ENCODE measurements at places on chromosomes 6 and 20.

DNA sequence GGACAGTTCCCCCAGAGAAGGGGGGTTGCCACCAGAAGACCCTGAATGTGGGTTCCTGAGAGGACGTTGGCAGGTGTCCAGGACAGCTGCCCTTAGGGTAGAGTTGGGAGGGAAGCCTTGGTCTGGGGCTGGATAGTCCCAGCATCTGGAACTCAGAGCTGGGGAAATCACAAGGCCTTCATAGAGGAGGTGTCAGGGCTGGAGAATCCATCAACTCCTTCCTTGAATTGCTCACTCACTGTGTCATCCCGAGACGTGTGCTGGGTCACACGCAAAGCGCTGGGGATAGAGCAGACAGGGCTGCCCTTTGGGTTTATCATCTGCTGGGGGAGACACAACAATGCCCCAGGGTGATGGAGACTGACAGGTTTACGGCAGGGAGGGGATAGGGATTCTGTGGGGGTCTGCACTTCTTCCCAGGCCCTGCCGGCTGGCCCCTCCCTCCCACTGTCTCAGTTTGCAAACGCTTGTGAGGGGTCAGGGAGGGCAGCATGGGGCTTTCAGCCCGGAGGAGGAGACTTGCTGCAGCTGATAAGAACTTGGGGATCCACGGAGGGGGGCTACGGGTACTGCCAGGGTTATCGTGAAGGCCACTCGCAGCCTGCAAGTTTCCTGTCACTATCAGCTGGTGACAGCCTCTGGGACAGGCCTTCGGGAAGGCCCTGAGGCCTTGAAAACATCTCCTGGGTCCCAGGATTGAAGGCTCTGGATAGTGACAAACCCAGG, 18.6 kb downstream of the RBM38 start:
- no peak for DNase-seq

DNA sequence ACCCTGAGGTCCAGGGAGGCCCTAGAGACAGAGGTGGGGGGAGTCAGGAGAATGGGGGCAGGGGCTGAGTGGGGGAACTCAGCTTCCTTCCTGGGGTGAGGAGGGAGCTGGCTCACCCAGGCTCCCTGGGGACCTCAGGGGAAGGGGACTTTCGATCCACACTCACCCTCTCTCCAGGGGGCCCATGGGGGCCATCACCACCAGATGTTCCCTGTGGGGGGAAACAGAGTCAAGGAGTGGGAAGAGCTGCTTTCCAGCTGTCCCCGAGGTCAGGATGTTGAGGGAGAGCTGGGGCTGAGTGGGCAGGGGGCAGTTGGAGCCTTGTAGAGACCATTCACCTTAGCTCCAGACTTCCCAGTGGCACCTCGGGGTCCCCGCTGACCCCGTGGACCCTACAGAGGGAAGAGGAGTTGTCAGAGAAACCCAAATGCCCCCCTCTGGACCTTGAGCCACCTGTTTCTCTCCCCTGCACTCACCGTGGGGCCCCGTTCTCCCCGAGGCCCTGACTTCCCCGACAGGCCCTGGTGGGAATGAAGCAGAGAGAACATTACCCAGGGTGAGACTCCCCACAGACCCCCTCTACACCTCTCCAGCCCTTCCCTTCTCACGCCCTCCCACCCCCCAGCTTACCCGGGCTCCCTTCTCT, 18.6 kb downstream of the COL11A2 start:
- DNase-seq: no peak

DNA sequence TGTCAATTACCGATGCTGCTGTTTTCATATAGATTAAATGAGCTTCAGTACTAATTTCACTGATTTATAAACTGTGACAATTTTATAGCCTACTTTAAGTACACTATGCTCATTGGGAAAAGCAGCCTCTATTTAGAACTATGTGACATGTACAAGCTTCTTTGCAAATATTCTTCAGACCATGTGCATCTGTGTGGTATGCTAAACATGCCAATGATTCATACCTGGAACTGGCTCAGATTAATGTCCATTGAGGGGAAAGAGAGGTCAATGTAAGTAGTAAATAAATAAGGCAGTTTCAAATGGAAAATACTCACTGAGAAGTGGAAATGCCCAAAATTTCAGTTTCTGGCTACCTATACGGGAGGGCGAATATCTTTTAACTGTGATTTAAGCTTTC, 777.7 kb downstream of the C6orf118 start:
- no peak for DNase-seq

DNA sequence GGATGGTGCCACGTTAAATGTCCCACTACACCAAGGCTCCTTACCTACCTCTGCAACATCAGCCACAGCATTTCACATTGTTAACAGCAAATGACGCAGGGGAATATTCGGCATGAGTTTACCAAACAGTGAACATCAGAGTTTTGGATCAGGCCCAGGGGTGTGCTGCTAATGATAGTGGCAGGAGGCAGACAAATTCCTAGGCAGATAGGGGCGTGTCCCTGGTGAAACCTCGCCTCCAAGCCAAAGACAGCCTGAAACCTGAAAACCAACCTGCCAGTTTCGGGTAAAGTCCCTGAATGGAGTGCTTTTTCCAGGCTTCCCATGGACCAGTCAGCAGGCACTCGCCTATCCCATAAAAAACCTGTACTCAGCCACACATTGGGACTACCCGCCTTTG, 133.6 kb downstream of the SH3BGRL2 start:
- no peak for DNase-seq

DNA sequence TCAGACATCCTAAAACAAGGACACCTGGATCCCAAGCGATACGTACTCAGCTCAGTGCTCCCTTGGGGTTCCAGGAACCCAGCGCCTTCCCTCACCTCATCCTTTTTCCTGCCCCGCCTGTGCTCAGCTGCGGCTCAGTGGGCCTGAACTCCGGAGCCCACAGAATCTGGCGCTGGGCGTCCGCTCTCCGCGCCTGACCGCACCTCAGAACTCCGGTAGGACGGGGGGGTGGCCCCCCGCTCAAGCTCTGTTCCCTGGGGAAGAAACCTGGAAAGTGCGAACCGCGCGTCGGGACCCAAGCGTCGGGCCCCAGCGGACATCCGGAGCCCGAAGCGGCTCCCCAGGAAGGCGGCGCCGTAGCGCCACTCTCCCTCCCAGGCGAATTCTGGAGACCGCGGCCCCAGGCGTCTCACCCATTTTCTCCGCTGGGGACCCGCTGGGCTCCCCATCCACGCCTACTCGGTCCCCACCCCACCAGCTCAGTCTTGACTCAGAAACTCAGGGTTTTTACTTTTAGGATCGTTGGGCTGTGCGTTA, 336 bp upstream of the LY6G5C start:
- no peak for DNase-seq

DNA sequence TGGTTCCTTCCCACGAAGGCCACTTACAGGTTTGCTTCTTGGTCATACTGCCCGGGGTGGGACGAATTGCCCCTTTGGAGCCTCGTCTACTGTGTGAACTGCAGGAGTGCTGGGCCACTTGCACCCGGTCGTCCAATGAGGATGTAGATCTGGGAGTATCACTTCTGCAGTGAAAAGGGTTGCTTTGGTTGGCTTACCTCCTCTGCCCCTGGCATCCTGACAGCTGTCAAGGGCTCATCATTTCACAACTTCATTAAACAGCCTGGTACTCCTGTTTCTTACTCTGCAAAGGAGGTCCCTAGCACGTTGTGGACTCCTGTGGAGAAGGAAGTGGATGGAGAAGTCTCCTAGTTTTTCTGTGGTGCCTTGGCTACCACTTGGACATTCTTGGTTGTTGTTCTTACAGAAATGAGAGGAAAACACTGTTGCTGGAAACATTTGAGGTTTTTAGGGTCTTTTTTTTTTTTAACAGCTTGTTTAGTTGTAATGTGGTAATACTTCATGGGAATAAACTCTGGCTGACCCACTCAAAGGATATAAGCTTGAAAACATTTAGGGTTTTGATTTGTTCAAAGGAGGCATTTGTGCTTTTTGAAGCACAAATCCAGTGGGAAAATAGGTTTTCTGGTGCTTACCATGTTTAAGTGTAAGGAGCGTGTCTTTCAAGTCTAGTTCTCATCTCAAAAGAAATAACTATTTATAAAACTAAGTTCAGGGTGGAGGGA, 60.7 kb downstream of the AKAP12 start:
- no peak for DNase-seq

GRCh38 chr6:23269436-23269835, 700.1 kb downstream of the HDGFL1 start:
- no peak for DNase-seq

- DNase-seq: no peak
Observed at GRCh38 chr20:61123751-61124368, 128.2 kb upstream of the CDH4 start.

DNA sequence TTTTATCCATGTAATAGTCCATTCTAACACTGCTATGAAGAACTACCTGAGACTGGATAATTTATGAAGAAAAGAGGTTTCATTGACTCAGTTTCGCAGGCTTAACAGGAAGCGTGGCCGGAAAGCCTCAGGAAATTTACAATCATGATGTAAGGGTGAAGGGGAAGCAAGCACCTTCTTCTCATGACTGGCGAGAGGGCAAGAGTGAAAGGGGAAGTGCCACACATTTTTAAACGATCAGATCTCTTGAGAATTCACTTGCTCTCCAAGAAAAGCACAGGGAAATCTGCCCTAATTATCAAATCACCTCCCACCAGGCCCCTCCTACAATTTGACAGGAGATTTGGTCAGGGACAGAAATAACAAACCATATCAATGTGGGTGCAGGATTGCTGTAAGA, 859.7 kb downstream of the EPHA7 start:
- no peak for DNase-seq

- no peak for DNase-seq
Observed at GRCh38 chr6:144156338-144156737, 6.0 kb downstream of the STX11 start.

Data from right renal cortex interstitium (tissue), 3 donors.